Cardiac fibroblast (primary cell): ENCODE measurements at places on chromosomes 1 and 21.

GRCh38 chr1:193256019-193256418, 69.6 kb upstream of the B3GALT2 start:
- no peak for DNase-seq

DNA sequence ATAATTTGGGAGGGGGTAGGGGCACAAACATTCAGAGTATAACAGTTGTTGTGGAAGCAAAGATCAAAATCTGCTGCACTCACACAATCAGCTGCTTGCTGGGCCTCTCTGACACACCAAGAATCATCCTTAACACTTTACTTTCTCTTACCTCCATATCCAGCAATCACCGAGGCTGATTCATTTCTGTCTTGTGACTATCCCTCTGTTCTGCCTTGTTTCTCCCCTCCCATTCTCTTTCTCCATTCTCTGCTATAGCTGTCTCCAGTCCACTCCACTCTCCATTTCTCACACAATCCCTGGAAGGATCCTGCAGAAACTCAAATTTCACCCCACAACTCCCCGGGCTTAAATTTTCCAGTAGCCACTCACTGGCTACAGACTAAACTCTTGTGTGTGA, 91.8 kb upstream of the NGF start:
- DNase-seq: no peak

DNA sequence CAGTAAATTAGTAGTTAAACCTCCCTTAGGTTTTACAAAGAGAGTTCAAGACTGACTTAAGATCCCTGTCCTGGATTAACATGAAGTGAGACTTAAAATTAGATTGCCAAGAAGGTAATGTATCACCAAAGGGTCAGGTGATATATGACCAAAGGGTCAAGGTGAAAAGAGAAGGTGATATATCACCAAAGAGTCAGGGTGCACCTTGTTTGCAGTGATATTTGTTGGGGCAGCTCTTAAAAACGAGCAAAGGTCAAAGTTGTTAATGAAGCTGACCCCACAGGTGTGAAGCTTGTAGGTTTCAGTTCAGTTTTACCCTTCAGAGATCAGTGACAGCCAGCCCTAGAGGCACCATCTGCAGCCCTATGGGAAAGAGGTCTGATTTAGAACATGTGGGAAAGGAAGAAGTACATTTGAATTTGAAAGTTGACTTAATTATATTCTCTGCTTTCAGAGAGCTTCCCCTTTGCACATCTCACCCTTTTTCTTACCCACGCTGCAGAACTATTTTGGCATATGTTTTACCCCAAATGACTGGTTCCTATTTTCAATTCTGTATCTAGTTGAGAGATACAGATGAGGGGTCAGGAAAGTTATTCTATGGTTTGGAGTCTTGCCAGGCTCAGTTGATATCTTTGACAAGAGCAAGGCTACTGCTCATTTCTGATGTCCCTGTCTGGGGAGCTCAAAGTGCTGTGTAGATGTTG, 170.8 kb downstream of the S1PR1 start:
- DNase-seq: no peak

- DNase-seq: peak; percentile 56
These were observed 18.8 kb upstream of the DYNLT5 start for GRCh38 chr1:66733348-66734017.

DNA sequence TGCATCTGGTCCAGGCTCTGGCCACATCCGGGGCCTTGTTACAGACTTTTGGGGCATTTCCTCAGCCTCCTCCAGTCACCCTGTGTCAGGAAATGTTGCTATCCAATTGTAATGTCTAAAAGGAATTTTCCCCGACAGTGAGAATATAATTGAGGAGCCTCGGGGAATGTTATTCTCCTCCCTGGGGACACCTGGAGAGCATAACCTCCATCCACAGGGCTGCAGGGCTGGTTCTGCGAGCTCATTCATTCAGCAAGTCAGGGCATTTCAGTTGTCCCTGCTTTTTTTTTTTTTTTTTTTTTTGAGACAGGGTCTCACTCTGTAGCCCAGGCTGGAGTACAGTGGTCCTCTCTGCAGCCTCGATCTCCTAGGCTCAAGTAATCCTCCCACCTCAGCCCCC, 72.6 kb downstream of the MDM4 start:
- no peak for DNase-seq

GRCh38 chr1:214215583-214215982, 65.4 kb upstream of the SMYD2 start:
- DNase-seq: no peak

DNA sequence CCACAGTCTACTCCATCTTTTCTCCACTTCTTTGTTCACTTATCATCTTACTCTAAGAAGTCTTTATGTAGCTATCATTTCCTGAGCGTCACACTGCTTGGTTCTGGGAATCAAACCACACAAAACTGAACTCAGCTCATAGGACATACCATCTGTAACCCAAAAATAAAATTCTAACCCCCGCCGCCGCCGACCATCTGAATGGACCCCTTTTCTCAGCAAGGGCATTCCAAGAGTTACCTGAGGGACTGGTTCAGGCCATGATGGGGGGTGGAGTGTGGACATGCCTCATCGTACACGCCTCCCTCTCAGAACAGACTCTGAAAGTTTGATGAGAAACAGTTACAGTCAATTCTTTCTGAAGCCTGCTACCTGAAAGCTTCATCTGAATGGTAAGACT, 12.6 kb upstream of the CHI3L2 start:
- no peak for DNase-seq

DNA sequence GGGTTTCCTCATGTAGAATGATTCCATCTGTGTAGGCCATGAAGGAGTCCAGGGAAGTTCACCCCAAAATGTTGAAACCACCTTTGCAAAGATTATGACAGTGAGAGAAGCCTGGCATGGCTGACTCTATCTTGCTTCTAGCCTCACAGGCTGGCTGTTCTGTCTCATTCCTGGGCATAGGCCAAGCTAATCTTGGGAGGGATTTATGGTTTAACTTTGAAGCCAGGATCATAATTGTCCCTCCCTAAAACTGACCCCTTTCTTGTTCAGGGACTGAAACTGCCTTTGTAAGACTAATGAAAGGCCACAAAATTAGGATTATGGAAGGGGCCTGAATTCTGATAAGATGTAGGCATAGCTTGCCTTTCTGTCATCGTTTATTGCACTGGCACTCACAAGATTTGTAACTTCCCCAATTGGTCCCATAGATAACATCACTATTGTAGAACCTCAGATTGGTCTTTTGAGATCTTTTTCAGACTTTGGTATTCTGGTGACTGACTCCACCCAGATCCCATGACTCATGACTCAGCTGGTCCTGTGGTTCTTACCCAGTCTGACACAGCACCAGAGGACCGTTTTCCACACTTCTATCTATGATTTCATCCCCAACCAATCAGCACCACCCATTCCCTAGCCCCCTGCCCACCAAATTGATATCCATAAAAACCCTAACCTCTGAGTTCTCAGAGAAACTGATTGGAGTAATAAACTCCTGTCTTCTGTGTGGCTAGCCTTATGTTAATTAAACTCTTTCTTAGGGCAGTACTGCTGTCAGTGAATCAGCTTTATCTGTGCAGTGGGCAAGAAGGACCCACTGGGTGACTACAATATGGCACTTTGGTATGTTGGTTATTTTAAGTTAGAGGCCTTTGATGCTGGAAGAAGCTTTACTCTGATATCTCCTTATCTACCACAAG, 13.6 kb upstream of the LAMTOR5 start:
- DNase-seq: peak; percentile 73

- DNase-seq: no peak
These were observed 69.9 kb upstream of the SIPA1L2 start for GRCh38 chr1:232699814-232700213.

GRCh38 chr1:79499541-79499940, 493.0 kb upstream of the ADGRL4 start:
- DNase-seq: no peak

- no peak for DNase-seq
These were observed 84.3 kb upstream of the COA6 start for GRCh38 chr1:234288946-234289345.

DNA sequence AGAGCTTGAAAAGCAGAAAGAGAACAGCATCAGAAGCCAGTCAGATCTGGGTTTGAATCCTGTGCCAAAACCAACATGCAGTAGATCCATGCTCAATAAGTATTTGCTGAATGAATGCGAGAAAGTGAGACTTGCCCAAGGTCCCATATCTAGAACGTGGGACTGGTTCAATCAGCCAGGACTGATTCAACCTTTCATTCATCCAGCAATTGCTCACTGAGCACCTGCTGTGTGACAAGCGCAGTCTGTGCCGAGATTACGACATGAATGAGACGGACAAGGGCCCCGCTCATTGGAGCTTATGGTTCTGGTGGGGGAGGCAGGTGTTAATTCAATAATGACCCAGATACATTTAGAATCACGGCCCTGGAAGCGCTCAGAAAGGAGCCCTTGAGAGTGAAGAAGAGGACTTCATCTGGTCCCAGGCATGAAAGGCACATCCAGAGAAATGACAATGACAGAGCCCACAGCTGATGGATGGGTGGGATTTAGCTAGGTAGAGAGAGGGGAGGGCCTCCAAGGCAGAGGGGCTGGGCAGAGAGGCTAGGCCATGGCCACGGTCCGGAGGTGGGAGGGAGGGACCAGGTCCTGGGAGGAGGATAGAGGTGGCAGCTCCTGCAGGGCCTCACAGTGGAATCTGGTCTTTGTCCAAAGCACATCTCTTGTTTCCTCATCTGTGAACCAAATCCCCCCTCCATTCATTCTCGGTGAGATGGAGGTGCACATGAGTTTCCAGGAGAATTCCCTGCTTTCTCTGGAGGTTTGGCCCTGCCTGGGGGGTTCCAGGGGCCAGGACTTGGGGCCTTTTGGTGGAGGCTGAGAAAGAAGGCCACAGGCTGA, 4.2 kb upstream of the FAM131C start:
- no peak for DNase-seq

- no peak for DNase-seq
These were observed 58.5 kb downstream of the WDR4 start for GRCh38 chr21:42820616-42821465.

- peak; percentile 71 for DNase-seq
These were observed 50.2 kb upstream of the TSHB start for GRCh38 chr1:114979278-114979891.

DNA sequence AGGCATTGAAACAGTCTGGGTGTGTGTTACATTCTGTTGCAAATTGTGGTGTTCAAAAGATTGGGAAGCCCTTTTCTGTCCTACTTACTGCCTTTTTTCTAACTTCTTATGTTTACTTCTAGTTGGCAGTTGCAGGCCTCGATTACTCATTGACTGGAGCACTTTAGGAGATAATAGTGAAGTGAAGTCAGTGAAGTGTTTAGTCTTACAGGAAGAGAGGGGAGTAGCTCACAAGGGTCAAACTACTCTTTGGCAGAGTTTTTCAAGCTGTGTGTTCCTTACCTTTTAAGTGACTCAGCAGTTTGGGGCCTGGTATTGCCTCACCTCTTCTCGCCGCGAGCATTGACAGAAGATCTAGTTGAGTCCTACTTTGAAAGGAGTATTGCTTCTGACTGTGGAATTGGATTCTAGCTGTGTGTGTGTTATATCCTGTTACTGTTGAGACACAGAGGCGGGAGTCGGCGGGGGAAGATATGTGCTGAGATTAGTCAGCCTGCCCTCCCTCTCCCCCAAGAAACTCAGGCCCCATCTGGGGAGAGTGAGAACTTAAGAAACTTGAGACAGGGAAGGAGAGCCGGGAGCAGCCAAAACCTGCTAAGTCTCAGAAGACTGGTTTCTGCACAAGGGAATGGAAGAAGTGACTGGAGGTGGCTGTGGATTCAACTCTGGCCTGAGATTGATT, 19.3 kb downstream of the AHCYL1 start:
- DNase-seq: peak; percentile 98

- DNase-seq: no peak
These were observed 279.0 kb downstream of the PTPRU start for GRCh38 chr1:29515170-29515955.

DNA sequence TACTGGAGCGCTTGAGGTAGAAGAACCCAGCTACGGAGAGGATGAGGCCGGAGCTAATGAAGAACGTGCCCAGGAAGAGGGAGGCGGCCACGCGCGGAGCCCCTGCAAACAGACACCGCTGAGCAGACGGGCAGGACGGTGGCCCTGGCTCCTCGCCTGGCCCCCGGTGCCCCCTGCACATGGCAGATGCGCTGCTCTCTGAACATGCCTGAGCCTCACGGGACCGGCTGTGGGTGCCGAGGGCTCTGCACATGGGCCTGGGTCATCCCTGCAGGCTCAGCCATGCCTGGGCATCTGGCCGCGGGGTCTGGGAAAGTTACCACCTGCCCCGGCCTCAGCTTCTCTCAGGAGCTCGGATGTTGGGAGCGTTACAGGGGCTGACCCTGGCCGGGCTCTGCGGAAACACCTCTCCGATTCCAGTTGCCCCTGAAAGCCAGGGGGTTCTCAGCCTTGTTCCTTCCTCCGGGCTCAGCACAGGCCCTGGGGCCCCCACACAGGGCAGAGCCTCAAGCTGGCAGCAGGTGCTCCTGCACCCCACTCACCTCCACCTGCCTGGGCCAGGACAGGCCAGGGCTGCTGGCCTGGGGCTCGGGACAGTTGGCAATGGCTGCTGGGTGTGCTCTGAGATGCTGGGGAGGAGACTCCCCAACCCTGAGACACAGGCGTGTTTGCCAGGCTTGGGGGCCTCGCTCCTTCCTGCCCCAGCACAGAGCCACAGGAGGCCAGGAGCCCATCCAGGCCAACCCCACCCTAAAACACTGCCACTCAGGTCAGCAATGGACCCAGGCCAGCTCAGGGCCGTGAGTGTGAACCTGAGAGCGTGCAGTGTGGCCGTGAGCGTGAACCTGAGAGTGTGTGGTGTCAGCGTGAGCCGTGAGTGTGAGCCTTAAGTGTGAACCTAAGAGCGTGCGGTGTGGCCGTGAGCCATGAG, 12.1 kb upstream of the RNF223 start:
- DNase-seq: no peak

- DNase-seq: peak; percentile 10
These were observed 568.9 kb upstream of the ADGRL4 start for GRCh38 chr1:79575424-79575823.

GRCh38 chr1:10607228-10607627, 132.5 kb downstream of the PEX14 start:
- DNase-seq: no peak

GRCh38 chr1:228095161-228095560, 8.0 kb downstream of the C1orf35 start:
- no peak for DNase-seq

DNA sequence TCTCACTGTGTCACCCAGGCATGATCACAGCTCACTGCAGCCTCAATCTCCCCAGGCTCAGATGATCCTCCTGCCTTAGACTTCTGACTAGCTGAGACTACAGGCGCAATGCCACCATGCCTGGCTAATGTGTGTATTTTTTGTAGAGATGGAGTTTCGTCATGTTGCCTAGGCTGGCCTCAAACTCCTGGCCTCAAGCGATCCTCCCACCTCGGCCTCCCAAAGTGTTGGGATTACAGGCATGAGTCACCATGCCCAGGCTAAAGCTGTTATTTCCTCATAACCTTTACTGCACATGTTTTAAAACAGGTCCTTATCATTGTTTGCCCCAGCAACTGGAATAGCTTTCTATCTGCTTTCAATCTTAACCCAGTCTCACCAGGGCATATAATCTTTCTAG, 2.9 kb downstream of the SARS1 start:
- DNase-seq: no peak

DNA sequence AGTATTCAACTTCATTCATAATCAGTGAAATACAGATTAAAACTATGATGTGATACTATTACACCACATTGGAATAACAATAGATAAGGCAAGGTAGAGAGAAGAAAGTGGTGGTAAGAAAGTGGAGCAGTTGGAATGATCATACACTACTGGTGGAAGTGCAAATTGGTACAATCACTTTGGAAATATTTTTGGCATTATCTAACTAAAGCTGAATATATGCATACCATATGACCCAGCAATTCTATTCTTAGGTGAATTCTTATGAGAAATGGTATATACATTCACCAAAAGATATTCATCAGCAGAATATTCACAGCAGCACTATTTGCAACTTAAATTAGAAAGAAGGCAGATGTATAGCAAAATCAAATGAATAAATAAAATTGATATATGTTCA, 21.4 kb upstream of the PTPRC start:
- no peak for DNase-seq

GRCh38 chr1:32818804-32819541, 1.5 kb downstream of the S100PBP start:
- DNase-seq: no peak
